Activated T-helper 1 cell treated with Interleukin-2 at 50 U/mL for 16 hours (primary cell): ENCODE measurements at places on chromosomes 11 and 22.
A peak's percentile ranks its signal among the peaks of the same experiment; 100 is the strongest.

- DNase-seq = no peak
These were observed 39.5 kb downstream of the CHKA start for GRCh38 chr11:68081691-68082090.

- DNase-seq = no peak
These were observed 2.8 kb downstream of the MAP6 start for GRCh38 chr11:75665990-75666389.

DNA sequence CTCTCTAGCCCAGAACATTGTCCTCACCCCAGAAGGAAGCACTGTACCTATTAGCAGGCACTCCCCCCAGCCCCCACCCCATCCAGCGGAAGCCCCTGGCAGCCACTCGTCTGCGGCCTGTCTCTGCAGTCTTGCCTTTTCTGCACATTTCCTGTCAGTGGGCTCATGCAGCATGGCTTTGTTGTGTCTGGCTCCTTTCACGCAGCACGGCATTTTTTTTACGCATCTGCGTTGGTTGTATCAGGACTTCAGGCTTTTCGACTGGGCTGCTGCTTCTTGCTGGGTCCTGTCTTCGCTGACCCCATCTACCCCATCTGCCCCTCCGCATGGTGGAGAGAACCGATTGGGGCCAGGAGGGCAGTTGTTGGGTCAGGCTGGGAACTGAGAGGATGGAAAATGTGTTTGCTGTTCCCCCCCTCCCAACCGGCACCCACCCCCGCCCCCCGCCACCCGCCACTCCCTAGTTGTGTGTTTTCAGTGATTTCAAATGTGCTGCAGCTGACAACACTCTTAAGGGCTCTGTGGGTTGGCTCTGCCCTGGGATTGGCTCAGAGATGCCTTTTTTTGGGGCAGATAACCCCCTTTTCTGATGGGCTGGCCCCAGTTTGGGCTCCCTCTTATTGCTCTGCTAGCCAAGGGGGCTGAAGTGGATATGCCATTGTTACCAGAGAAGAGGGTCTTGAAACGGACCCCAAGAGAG is 110.0 kb downstream of the KIAA1671 start:
- DNase-seq = peak; percentile 73

DNA sequence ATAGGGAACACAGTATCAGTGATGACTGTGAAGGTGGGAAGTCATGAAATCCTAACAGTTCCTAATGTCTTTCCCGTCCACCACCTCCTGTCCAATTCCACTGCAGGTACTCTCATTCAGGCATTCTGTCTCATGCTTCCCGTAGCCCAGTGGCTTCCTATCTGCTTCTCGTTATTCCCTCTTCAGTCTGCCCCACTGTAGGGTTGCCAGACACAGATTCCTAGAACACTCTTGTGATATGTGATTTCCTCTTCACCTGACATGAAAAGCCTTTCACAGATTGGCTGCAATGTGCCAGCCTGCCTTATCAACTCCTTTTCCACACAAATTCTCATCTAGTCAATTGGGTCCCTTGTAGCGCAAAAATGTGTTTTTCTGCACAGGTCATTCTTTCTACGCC is 49.0 kb downstream of the C2CD3 start:
- DNase-seq = no peak

DNA sequence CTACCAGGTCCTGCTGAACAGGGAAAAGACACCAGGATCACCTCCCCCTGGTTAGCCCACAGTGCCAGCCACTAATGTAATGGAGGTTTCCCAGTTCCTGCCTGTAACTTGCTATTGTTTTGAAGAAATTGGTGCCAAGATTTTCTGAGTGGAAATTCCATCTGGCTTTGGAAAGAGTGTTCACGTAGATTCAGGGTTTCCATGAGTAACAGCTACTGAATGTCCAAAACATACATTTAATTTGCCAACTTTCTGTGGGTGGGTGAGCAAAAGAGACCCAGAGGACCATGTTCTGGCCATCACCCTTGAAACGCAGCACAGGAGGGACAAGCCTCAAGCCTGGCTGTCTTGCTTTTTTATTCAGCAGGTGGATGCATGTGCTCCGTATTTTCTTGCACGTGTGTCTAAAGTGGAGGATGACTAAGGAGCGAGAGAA is 8.8 kb upstream of the DKK3 start:
- no peak for DNase-seq

DNA sequence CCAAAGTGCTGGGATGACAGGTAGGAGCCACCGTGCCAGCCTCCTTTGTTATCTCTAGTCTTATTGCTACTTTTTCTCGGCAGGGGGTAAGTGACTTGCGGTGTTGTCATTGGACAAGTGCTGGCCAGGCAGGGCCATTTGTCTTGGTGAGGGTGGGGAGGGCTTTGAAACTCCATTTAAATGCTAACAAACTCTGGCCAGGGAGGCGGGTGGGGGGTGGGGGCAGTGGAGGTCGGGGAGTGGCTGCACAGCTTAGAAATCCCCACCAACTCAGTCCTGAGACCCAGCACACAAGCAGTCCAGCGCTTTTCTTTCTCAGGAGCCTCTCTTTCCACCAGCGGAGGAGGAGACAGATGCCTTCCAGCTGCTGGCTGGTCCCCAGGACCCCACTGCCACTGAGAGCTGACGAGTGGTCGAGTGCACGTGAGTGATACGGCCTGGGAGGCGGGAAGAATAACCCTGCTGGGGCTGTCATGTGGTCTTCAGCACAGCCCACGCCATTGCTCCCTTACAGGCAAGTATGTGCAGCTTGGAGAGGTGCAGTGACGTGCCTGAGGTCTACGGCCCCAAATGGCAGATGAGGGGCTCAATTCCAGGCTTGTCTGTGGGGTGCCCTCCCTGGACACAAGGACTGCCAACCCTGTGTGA is 24.2 kb upstream of the OSBPL5 start:
- no peak for DNase-seq

GRCh38 chr11:9250139-9250582 is 15.0 kb downstream of the DENND5A start:
- no peak for DNase-seq

GRCh38 chr11:79390477-79390876 is 50.4 kb downstream of the TENM4 start:
- DNase-seq = no peak

DNA sequence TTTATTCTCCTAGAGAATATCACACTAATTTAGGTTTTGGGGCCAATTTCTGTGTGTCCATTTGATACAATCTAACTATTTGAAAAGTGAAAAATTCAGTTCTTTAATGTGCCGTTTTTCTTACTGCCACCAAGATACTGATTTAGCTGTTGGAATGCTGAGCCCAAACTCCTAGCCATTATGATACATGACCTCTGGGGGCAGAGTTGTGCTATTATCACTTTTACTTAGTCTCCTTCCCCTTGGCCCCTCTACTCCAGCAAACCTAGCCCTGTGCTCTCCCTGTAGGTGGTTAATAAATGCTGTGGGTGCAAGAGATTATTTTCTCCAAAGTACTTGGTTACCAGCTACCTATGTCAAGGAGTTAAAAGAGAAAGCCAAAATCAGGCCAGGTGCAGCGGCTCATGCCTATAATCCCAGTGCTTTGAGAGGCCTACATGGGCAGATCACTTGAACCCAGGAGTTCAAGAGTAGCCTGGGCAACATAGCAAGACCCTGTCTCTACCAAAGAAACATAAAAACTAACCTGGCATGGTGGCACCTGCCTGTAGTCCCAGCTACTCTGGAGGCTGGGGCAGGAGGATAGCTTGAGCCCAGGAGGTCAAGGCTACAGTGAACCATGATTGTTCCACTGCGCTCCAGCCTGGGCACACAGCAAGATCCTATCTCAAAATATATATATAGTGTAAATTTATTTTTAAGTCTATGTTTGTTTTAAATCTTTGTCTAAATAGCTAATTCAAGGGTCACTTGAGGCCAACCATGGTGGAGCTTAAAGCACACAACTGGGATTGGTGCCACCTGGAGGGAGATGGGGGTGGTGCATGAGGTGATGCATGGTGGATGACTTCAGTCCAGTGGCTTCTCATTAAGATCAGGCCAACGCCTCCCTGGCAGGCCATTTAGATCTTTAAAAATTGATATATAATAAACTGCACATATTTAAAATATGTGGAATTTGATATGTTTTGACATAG is 193.2 kb upstream of the PLET1 start:
- DNase-seq = no peak

GRCh38 chr11:88410656-88411055 is 73.1 kb upstream of the CTSC start:
- DNase-seq = no peak

- no peak for DNase-seq
These were observed 23.9 kb downstream of the STIM1 start for GRCh38 chr11:3879216-3879966.

DNA sequence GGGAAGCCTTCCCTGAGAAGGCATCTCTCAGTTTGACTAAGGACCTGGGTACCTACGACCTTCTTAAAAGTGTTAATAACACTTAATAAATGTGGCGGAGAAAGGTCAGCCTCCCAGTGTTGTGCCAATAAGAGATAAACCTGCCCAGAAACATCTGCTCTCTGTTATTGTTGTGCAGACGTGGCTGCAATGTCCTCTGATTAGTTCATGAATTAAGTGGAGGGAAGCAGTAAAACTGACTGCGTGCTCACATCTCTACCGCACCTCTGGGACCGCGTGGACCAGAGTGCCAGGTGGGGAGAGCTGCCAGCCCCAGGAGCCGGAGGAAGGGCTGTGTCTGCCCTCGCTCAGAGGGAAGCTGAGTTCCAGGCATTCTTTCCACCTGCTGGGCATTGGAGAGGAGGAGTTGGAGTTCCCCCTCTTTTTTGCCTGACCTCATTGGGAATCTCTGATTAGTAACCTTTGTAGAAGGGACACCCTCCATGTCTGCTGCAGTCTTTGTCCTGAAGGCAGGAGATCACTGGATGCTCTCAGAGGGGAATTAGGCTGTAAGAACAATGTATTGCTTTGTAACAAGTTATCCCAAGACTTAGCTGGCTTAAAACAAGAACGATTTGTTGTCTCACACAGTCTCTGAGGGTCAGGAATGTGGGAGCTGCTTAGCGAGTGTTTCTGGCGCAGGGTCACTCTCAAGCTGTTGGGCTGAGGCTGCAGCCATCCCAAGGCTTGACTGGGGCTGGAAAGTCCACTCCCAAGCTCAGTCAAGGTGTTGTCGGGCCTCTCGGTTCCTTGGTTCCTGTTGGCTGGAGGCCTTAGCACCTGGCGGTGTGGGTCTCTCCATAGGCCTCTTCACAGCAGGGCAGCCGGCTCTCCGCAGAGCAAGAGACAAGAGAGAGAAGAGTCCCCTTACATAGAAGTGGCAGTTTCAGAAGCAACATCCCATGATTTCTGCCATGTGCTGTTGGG is 247.6 kb upstream of the TBCEL start:
- DNase-seq = no peak

DNA sequence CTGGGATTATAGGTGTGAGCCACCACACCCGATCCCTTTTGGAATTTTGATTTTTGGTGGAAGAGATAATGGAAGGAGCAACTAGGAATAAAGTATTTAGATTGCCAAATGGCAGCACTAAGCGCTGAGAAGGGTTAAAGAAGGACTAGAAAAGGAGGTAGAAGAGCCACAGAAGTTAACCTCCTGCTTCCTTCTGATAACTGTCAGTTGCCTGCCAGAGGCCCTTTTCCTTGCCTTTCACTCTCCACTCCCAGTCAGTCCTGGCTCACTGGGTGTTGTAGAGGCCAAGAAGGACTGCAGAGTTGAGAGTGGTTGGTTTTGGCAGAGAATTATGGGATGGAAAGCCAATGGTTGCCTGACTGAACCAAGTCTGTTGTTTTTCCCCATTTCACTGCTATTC is 19.3 kb downstream of the ZC3H12C start:
- DNase-seq = no peak

DNA sequence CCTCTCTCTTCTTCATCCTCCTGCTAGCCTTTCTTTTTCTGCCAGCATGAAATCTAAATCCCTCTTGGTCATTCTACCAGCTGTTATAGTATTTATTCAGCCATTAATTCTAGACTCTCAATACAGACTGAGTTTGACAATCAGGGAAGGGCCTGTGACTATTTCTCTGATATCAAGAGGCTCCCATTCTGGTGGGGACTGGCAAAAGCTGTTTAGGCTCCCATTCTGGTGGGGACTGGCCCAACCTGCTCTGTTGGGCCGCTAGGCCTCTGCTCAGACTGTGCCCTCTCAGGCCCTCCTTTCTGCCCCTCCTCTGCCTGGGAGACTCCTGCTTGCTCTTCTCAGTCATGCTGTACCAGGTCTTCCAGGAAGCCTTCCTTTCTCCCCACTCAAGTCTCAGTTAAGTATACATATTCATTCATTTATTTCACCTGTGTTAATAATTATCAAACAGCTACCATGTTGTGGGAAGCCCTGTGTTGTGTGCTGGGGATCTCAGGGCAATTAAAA is 323.7 kb upstream of the NARS2 start:
- no peak for DNase-seq

DNA sequence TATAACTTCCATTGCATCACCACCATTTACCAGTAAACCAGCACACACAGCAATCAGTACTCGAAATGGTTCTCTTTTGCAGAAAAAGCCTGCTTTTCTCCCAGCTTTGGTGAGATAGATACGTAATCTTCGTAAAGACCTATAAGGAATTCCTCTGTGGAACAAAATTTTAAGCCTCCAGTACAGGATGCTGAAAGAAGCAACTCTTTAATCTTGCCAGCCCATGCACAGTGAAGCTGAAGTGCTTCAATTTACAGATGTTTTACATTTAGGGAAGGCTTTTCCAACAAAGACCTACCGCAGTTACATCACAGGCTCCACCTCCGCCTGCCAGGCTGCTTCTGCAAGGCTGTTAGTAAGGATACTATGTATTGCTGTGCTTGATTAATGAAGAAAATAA is 1.9 kb downstream of the ELMOD1 start:
- DNase-seq = no peak

GRCh38 chr11:114059278-114059983 is at the start of gene ZBTB16:
ZBTB16 (plus strand) TSS chr11:114059711; CDS start chr11:114063301, 3,590 bp downstream.
- peak; percentile 36 for DNase-seq

- no peak for DNase-seq
These were observed 85.0 kb upstream of the CRYBB3 start for GRCh38 chr22:25114369-25115362.

DNA sequence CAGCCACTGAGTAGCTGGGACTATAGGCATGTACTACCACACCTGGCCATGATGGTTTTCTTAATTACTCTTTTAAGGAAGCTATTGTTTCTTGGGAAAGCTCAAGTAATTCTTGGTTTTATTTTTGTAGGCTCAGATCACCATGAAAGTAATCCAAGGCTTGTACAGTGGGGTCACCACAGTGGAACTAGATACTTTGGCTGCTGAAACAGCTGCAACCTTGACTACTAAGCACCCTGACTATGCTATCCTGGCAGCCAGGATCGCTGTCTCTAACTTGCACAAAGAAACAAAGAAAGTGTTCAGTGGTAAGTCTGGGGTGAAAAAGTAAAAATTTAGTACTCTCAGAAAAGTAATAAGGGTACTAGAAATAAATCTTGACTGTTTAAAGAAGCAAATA is 11.3 kb downstream of the RRM1 start:
- DNase-seq = no peak

GRCh38 chr11:47768101-47768612 is 1.0 kb upstream of the FNBP4 start:
- no peak for DNase-seq
